ENCODE measurements at places on chromosomes 13 and 19. TPM values are rescaled to one million over a fixed set of nuclear protein-coding genes. Genes with fewer than 3 reads are reported as not detected.

DNA sequence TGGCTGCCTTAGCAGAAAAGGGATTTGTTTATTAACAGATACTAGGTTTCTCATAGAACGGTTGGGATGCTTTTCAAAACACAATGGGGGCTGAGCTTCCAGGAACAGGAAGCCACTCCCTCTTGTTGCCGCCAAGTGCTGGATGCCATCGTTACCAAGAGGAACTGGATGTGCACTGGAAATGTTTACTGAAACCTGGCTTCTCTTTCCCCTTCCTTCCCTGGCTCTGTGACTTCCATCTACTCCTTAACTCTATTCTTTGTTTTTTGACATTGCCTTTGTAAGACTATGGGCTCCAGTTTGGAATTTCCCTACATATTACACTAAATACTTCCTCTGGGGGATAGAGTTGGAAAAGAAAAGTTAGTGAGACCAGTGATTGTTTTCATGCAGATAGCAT is 11.7 kb upstream of the KL start:
- DNase-seq, result no peak

DNA sequence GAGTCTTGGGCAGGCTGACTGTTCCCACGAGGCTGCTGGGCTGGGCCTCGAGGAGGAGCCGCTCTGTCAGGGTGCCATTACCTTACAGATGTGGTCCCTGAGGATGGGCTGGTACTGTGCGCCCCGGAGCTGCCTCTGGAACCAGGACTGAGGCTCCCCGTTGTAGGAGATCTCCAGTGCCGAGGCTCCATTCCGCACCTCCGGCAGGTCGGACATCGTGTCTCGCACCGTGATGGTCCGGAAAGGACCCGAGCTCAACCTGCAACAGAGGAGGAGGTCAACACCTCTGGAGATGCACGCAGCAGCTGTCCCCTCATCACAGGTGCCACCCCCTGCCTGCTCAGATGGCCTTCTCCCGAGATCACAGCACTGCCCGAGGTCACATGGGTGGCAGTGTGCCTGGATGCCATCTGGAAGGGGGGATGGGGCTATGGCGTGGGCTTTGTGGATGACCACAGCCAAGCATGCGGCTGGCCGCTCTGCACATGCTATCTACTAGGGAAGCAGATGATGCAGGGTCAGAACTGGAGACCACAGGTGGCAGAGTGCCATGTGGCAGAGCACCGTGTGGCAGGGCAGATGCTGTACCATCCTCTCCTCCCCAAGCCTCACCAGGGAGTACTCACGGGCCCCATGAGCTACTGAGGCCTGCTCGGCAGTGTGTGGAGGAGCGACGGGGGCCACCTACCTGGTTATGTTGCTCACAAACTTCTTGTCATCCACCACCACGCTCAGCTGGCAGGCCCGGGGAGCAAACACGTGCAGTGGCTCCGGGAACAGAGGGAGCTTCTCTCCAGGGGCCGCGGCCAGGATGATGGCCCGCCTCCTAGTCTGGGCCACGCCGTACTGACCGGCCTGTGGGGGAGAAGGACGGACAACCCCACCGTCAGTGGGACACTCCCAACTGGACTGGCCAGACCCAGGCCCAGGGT is 18.3 kb upstream of the EIF3G start:
- DNase-seq, result no peak

GRCh38 chr19:29446361-29446760 is 79.4 kb upstream of the VSTM2B start:
- DNase-seq, result no peak

HRC gene
- 1.2 TPM for total RNA-seq

MBD3L2 gene
- total RNA-seq, result not detected

CNN1 gene
- total RNA-seq, result 5.9 TPM

DNA sequence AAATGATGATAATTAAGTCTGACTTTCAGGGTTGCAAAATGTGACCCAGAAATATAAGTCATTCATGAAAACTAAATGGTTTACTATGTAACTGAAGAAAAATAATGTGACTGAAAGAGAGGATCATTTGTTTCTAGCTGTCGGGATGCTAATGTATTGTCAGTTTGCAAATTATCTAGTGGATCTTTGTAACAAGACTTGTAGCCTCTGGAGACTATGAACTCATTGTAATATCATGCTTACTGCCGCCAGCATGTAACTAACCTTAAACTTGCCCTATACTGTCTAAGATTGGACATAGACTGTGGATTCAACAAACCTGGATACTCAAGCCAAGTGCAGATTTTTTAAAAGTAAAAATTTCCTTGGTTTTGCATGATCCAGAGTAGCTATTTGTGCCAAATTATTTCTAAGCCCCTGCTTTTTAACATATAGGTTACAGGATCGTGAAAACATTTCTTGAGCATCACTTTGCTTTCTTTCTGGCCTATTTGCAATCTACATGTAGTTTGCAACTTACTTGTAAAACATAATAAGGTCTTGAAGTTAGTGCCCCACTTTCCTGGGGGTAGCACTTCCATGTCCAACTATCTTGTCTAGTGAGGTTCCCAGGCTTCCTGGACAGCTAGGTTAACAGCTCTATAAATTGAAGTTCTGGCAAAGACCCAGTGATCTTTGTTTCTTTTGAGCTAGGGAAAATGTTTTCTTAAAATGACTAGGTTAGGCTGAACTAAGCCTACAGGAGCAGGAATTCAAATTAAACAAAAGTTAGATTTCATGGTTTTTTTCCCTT is 3.3 kb upstream of the POSTN start:
- DNase-seq, result no peak

PTGIR gene
- total RNA-seq, result 2.8 TPM

ZNF93 gene
- 0.67 TPM for total RNA-seq

- no peak for DNase-seq
Observed at GRCh38 chr19:43789029-43789428, 8.3 kb upstream of the KCNN4 start.

DNA sequence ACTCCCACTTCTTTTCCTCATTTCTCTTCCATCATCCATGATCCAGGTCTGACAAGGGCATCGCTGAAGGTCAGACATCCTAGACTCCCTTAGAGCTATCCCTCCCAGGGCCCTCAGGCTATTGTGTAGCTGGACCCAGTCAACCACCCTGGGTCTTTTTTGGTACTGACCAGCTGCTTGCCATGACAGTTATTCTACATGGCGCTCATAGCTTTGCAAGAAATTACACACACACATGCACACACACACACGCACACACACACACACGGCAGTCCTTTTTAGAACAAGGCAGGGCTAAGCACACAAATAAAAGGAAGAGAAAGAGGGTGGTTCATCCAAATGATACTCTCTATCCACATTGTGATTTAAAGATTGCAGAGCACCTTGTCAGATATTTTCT is 18.3 kb downstream of the SIAH3 start:
- DNase-seq, result no peak

KASH5 gene
- total RNA-seq, result not detected

SIGLEC11 gene
- 8.9 TPM for total RNA-seq

DNA sequence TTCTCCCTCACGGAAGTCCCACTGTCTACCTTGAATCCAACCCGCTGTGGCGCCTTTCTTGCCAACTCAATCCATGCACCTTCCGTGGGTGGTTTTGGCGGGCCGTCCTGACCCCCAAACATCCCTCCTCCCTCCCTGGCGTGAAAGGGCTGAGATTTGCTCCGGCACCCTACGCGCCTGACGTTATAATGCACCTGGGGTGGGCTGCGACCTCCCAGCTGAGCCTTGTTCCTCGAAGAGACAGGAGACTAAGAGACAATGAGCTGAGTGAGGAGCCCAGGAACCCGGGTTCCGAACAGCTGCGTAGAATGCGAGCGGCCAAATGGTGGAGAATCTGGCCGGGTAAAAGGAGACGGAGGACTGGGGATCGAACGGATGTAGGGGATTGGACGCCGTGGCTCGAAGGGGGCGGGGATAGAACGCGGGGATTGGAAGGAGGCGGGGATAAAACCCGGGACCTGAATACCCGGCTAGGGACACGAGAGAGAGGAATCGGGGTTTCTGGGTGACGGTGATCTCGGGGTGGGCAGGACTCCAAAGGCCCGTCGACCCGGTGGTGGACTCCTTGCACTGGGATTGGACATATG is at the start of gene CPT1C:
CPT1C (plus strand) TSS at position 461 of the 587 bp plus-strand sequence. CDS start 1,137 bp downstream, outside the sequence.
- no peak for DNase-seq

- peak; percentile 81 for DNase-seq
Observed at GRCh38 chr19:39166571-39167391, 30.0 kb upstream of the NCCRP1 start.

GRCh38 chr13:49638744-49639072 is 10.4 kb downstream of the ARL11 start:
- no peak for DNase-seq

DZIP1 gene
- total RNA-seq, result 2.0 TPM

PRX gene
- 1.0 TPM for total RNA-seq

- DNase-seq, result no peak
Observed at GRCh38 chr13:35804901-35805300, 326.3 kb downstream of the DCLK1 start.

- no peak for DNase-seq
Observed at GRCh38 chr13:97627566-97627965, 193.6 kb downstream of the RAP2A start.

DNA sequence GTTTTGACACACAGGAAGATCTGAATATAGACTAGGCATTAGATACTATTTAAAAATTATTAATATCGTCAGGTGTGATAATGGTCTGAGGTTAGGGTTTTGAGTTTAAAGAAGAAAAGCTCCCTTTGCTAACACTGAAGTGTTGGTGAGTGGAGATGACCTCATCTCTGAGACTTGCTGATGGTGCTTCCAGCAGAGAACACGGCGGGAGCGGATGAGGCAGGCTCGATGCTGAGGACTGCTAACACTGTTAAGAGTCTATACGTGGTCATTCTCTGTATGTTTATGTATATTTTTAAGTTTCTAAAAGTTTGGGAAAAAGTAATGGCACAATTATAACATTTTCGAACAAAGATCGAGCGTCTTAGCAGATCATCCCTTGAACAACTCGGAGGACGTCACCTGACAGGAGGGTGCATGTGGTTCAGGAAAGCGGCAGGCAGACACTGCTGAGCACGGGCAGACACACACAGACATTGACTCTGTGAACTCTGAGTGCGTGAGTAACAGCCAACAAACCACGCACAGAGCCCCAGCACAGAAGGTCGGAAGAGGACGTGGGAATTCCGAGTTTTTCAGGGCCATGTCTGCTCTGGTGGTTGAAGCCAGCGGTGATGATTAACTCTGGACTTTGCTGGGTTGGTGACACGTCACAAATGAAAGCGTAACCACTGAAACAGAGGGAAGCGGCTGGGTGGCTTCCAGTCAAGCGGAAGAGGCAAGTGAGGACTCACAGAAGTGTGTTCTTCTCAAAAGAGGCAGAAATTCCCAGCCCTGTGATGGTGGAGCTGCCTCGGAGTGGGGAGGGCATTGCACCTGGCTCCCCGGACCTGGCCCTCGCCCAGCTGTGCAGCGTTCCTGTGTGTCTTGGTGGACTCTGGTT is 91.9 kb upstream of the TEX29 start:
- DNase-seq, result no peak

GRCh38 chr19:35306473-35307246 is 14.7 kb downstream of the MAG start:
- no peak for DNase-seq

DNA sequence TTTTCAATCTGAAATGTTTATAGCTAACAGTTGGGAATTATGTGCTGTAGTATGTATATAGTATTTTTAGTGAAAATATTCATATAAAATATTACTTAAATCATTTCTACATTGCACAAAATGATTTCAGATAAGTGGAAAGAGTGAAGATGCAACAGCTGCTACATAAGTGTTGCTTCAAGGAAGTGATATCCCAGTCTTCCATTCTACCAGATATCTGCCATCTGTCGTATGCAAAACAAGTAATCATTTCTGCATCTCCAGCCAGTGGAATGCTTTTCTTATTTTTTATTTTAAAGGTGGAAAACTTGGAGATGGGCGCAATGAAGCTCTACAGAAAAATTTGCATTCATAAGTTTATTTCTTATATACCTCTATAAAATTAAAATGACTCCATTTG is 152.5 kb upstream of the MAB21L1 start:
- no peak for DNase-seq

GRCh38 chr19:42276821-42277220 is 7.8 kb downstream of the CIC start:
- DNase-seq, result no peak

DNA sequence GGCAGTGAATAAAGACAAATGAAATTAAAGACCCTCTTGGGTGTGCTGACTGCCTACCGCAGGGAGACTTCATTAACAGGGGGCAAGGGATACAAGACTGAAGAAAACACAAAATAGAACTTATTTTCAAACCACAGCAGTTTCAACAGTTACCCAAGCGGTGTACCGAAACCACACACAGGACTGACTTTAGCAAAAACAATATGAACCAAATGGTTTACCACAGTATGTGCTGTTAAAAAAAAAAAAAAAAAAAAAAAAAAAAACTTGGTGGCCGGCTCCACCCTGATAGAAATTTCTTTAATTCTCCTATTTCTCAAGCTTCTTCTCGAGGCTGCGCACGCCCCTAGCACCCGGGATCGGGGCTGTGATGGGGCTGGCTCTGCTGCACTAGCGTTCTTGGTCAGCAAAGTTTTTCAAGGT is 42.6 kb downstream of the KLF2 start:
- DNase-seq, result no peak

GRCh38 chr13:49132479-49133002 is 87.6 kb upstream of the MLNR start:
- DNase-seq, result no peak

DNA sequence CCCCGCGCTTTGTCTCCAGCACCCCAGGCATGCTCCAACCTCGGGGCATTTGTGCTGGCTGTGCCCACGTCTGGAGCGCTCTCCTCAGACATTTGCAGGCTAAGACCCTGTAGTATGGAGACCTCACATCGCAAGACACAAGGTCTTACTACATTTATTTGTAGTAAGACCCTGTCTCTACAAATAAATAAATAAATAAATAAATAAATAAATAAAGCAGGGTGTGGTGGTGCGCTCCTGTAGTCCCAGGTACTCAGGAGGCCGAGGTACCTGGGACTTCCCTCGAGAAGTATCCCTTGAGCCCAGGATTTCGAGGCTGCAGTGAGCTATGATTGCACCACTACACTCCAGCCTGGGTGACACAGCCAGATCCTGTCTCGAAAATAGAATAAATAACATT is 4.6 kb downstream of the NXNL1 start:
- DNase-seq, result no peak

DNA sequence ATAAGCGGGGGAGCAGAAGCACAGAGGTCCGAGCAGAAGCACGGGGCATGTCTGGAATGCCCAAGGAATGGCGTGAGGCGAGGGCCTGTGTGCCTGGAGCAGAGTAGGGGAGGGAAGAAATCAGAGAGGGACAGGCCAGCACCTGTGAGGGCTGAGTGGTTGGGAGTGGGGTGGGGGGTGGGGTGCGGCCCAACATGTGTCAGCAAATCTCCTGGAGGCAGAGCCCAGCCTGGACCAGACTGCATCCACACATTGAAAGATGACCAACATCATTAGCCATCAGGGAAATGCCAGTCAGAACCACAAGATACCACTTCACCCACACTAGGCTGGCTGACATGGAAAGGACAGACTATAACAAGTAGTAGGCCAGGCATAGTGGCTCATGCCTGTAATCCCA is 11.2 kb downstream of the CLASRP start:
- no peak for DNase-seq

LRRC63 gene
- total RNA-seq, result 0.84 TPM

SLC7A9 gene
- total RNA-seq, result 16.3 TPM

- DNase-seq, result no peak
Observed at GRCh38 chr19:50419580-50420035, 870 bp downstream of the SPIB start.

GRCh38 chr19:45296355-45296754 is 26.3 kb downstream of the CKM start:
- no peak for DNase-seq

GARIN5A gene
- 0.70 TPM for total RNA-seq

GRCh38 chr13:98482476-98483444 is 94.1 kb downstream of the STK24 start:
- no peak for DNase-seq

OVOL3 gene
- total RNA-seq, result not detected

GRCh38 chr13:67950603-67951002 is 720.5 kb upstream of the PCDH9 start:
- DNase-seq, result no peak

Data from liver (tissue), 10 donors.